T-helper 17 cell (primary cell): ENCODE measurements at places on chromosomes 4 and X. TPM values are rescaled to one million over a fixed set of nuclear protein-coding genes. Genes with fewer than 3 reads are reported as not detected.

The INTU gene
- not detected for total RNA-seq

The PCDH11X gene
- total RNA-seq, result not detected

The SATL1 gene
- not detected for total RNA-seq

The LRP2BP gene
- 3.3 TPM for total RNA-seq

The SPP1 gene
- not detected for total RNA-seq

The WDR45 gene
- total RNA-seq, result 69.9 TPM

The GLRA3 gene
- total RNA-seq, result not detected

The RPGR gene
- 34.7 TPM for total RNA-seq

The SLC2A9 gene
- total RNA-seq, result 2.8 TPM

DNA sequence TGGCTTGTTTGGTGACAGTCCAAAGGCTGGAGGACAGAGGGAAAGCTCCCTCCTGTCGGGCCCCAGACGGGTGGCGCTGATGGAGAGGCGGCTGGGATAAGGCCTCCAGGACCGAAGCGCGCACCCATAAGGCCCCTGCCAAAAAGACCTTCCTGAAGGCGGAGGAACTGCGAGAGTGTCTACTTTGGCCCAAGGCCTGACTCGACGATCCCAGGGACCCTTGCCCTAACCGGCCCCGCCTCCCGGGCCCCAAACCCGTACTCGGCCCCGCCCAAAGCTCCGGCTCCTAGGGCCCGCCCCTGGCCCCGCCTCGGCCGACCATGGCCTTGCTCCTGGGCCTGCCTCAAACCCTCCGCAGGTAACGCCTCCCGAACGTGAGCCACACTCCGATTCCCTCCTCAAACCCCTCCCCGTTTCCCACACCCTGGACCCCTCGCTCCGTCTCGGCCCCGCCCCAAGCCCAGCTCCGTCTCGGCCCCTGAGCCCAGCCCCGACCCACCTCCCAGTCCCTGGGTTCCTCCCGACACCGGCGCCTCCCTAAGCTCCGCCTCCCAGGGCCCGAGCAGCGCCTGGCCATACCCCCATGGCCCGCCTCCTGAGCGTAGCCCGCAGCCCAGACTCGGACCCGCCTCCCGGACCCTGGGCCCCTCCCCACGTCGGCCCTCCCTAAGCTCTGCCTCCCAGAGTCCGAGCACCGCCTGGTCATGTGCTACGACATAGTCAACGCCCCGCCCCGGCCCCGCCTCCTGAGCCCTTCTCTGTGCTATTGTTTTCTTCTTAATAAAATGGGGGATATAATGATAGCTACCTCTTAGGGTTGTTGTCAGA lies 90.0 kb upstream of the DRD5 start:
- H3K4me3 ChIP-seq, result peak overlapping the region; percentile 82
- H3K27me3 ChIP-seq, result no peaks in the 10 kb centered on the region
- no peaks in the 10 kb centered on the region for H3K36me3 ChIP-seq
- H3K4me1 ChIP-seq, result peaks cover 16% of the 10 kb centered on the region
- H3K27ac ChIP-seq, result peak overlapping the region; percentile 72

GRCh38 chr4:39104255-39104654 lies 42.2 kb downstream of the KLHL5 start:
- DNase-seq, result no peak
- H3K4me3 ChIP-seq, result no peak overlapping the region
- H3K36me3 ChIP-seq, result peaks cover 20% of the 10 kb centered on the region

GRCh38 chr4:72283357-72283756 lies 251.6 kb downstream of the NPFFR2 start:
- H3K27me3 ChIP-seq, result peaks cover 28% of the 10 kb centered on the region
- no peak overlapping the region for H3K27ac ChIP-seq
- H3K4me3 ChIP-seq, result no peak overlapping the region
- no peaks in the 10 kb centered on the region for H3K36me3 ChIP-seq
- H3K4me1 ChIP-seq, result peaks cover 2% of the 10 kb centered on the region

DNA sequence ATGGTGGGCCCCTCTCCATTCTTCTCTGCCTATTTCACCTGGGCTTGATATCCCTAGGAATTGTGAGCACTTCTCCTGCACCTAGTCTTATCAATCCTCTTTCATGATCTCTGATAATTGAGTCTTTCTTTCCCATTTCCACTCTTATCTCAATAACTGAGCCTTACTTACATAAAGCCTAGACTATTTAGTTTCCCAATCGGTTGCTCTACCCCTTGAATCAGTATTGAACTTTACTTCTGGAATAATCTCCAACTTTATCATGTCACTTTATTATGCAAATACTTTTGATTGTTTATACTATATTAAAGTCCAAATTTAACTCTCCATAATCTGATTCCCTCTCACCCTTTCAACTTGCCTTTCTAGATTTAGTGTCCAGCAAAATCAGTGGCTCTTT lies 222.7 kb downstream of the SPRY1 start:
- no peaks in the 10 kb centered on the region for H3K27me3 ChIP-seq
- DNase-seq, result no peak
- H3K36me3 ChIP-seq, result no peaks in the 10 kb centered on the region
- peak overlapping the region; percentile 93 for H3K27ac ChIP-seq
- peaks cover 8% of the 10 kb centered on the region for H3K4me1 ChIP-seq

DNA sequence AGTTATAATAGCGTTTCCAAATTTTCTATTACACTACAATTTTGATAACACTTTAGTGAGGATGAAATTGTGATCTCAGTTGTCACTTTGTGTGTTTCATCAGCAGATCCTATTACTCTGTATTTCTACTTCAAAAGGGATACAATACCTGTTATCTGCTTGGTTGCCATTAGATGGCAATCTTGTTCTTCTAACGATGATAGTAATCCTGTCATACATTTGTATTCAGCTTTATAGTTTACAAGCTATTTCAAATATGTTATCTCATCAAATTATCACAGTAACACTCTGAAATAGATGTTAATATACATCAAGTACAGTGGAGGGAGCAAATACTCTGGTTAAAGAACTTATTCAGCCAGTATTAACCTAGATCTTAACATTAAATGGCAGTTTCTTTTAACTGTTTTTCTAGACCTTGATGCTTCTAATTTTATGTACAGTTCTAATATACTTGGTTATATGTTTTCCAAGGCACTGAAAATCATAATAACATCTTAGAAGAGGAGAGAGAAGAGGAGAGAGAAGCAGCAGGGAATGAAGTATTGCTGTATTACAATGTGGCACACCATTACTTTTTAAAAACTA lies 292.0 kb downstream of the CCSER1 start:
- H3K27me3 ChIP-seq, result no peaks in the 10 kb centered on the region
- no peaks in the 10 kb centered on the region for H3K36me3 ChIP-seq
- DNase-seq, result no peak
- no peak overlapping the region for H3K27ac ChIP-seq
- no peaks in the 10 kb centered on the region for H3K4me1 ChIP-seq
- no peak overlapping the region for H3K4me3 ChIP-seq

DNA sequence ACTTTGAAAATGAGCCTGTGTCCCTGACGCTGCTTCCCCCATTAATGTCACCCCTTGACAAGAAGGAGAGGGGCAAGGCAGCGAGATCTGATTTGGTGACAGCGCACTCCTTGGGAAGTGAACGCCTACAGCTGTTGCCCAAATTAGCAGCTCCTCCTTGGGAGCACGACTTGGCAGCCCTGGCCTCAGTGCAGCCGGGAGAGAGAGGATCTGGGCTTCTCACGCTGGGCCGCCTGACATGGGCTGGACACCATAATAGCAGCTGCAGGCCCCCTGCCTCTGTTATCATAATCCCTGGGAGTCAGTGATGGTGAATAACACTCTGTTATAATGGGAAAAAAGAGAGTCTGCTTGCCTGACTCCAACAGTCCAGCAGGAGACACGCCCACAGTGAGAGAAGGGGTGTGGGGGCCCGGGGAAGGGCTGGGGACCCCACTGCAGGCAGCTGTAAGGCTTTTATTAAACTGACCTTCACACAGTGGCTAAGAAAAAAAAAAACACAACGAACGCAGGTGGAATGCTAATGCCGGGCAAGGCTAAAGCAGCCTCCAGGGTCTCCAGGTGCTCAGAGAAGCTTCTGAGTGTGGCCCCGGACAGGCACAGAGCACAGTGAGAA lies 73.3 kb downstream of the PSAPL1 start:
- no peaks in the 10 kb centered on the region for H3K36me3 ChIP-seq
- H3K4me1 ChIP-seq, result peaks cover under 1% of the 10 kb centered on the region
- no peaks in the 10 kb centered on the region for H3K27me3 ChIP-seq
- no peak overlapping the region for H3K4me3 ChIP-seq
- no peak overlapping the region for H3K27ac ChIP-seq

- H3K27ac ChIP-seq, result no peak overlapping the region
- no peak overlapping the region for H3K4me3 ChIP-seq
- no peaks in the 10 kb centered on the region for H3K27me3 ChIP-seq
Measured at GRCh38 chrX:42107495-42108488, 184.4 kb upstream of the CASK start.

- H3K4me3 ChIP-seq, result peak overlapping the region; percentile 79
- no peak for DNase-seq
- H3K27me3 ChIP-seq, result no peaks in the 10 kb centered on the region
- peaks cover 39% of the 10 kb centered on the region for H3K4me1 ChIP-seq
Measured at GRCh38 chr4:113564493-113564892, 197.0 kb downstream of the CAMK2D start.

DNA sequence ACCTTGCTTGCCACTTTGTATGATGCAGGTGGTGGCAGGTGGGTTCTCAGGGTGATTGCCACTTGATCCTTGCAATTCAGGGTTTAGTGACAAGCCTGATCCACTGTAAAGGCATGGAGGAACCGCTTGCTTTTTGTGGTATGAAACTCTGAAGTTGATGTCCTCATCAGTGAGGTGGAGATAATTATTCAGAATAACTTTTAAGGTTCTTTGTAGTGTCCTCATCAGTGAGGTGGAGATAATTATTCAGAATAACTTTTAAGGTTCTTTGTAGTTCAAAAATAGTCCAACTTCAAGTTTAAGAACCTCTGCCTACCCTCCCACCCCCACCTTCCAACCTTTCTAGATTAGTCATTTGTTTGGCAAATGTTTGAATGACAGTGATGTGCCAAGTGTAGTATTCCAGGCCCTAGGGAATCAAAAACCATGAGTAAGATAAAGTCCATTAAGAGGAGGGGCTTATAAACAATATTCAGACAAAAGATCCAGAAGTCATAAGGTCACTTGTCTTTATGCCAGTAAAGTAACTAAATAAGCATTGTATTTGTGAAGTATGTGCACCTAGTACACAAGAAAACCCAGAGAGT lies 51.2 kb downstream of the DCUN1D4 start:
- H3K36me3 ChIP-seq, result peaks cover 13% of the 10 kb centered on the region
- DNase-seq, result no peak
- no peaks in the 10 kb centered on the region for H3K27me3 ChIP-seq
- no peak overlapping the region for H3K27ac ChIP-seq
- H3K4me3 ChIP-seq, result no peak overlapping the region

DNA sequence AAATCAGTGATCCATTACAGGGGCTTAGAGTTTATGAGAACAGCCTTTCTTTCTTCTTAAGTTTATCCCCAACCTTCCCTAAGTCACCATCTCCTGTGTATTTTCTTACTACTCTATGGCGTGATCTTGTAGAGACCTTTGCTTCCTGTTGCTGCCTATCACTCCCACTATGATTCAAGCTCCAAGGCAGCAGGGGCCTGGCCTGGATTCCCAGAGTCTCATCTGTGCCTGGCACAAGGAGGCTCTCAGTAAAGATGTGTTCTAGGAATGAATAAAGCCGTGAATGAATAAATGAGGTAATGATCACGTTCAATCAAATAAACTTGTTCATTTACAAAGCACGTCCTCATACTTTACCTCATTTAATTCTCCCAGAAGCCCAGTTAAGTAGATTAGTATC lies 45.4 kb downstream of the CC2D2A start:
- no peak overlapping the region for H3K27ac ChIP-seq
- DNase-seq, result no peak
- peaks cover 11% of the 10 kb centered on the region for H3K36me3 ChIP-seq
- peaks cover 2% of the 10 kb centered on the region for H3K4me1 ChIP-seq
- no peak overlapping the region for H3K4me3 ChIP-seq
- H3K27me3 ChIP-seq, result no peaks in the 10 kb centered on the region

GRCh38 chr4:139574641-139575040 lies 18.6 kb upstream of the SETD7 start:
- no peak overlapping the region for H3K4me3 ChIP-seq
- no peaks in the 10 kb centered on the region for H3K4me1 ChIP-seq
- no peak overlapping the region for H3K27ac ChIP-seq
- no peaks in the 10 kb centered on the region for H3K36me3 ChIP-seq

DNA sequence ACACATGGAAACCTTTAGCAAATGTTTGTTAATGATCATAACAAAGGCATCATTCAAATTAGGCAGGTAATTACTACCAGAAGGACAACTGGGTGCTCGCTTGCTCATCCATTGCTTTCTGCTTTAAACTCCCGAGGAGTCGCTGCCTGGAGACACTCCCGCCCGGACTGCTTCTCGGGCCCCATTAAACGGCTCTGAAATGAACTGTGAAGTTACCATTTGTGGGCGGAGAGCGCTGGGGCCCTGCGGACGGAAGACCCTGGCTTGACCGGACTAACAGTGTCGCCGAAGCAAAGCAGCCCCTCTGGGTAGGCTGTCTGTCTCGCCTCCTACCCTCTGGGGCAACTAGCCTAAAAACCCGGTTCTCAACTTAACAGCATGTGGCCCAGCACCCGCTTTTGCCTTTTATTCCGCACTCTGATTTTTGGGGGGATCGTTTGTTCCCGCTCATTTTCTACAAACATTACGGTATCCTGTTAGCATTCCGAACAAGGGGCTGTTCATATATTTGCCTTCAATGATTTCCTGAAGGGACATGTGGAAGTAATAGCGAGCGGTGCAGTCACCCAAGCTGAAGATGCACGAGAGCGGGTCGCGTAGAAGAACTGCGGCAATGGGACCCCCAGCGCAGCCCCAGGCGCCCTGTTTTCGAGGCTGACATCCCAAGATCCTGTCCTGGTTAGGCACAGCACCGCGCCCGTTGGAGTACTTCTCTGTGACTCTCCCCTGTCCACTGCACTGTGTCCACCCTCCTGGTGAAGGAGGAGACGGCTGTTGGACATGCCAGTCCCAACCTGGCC lies 1.6 kb upstream of the PDGFRA start:
- H3K36me3 ChIP-seq, result peaks cover 10% of the 10 kb centered on the region
- peaks cover 97% of the 10 kb centered on the region for H3K27me3 ChIP-seq
- H3K4me3 ChIP-seq, result peak overlapping the region; percentile 81
- H3K4me1 ChIP-seq, result peaks cover 25% of the 10 kb centered on the region

DNA sequence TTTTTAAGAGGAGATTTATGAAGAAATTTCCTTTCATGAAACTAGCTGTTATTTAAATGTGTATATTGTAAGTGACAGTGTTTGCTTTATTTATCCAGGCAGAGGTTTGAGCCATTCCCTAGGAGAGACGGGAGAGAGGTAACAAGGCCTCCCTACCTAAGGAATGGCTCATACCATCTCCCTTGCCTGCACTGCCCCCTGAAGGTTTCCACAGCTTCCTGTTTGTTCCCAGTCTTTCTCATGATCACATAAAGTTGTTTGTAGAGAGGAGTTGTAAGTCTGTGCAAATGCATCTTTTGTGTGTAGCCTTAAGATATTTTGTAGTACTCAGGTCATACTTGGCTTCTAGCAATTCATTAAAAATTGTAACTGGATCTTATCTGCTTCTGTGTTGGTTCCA lies 1504.5 kb upstream of the PCDH10 start:
- H3K36me3 ChIP-seq, result no peaks in the 10 kb centered on the region
- no peak overlapping the region for H3K27ac ChIP-seq
- no peaks in the 10 kb centered on the region for H3K27me3 ChIP-seq

GRCh38 chr4:2721586-2721985 lies 34.5 kb downstream of the TNIP2 start:
- no peak overlapping the region for H3K4me3 ChIP-seq
- H3K36me3 ChIP-seq, result peaks cover 2% of the 10 kb centered on the region
- peaks cover 9% of the 10 kb centered on the region for H3K4me1 ChIP-seq
- no peak for DNase-seq
- H3K27me3 ChIP-seq, result no peaks in the 10 kb centered on the region

- H3K36me3 ChIP-seq, result no peaks in the 10 kb centered on the region
- H3K27me3 ChIP-seq, result no peaks in the 10 kb centered on the region
- DNase-seq, result no peak
- H3K4me3 ChIP-seq, result no peak overlapping the region
- peaks cover 4% of the 10 kb centered on the region for H3K4me1 ChIP-seq
Measured at GRCh38 chr4:148159793-148160192, 282.4 kb downstream of the NR3C2 start.
